ENCODE measurements at places on chromosomes 12 and 14. TPM values are rescaled to one million over a fixed set of nuclear protein-coding genes. Genes with fewer than 3 reads are reported as not detected.

Gene BEGAIN
- not detected for total RNA-seq

DNA sequence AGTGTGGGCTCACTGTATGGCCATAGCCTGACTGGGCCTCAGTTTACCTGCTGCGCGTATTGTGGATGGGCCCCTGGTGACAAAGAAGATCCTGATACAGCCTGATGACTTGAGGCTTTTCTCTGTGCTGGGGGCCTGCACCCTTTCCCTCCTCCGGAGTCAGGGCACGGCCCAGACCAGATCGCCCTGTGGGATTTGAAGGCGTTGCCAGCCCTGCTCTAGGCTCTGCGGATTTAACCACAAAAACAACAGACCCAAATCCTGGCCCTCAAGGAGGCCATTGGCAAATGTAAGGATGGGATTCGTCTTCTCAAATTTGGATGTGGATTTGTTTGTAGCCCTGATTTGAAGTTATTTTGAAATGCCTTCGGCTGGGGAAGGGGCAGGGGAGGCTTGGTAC lies 195.8 kb downstream of the TSPAN9 start:
- no peaks in the 10 kb centered on the region for H3K36me3 ChIP-seq
- peak; percentile 90 for DNase-seq
- H3K27me3 ChIP-seq = peaks cover 8% of the 10 kb centered on the region
- H3K27ac ChIP-seq = no peak overlapping the region
- no peaks in the 10 kb centered on the region for H3K4me1 ChIP-seq
- no peak overlapping the region for H3K4me3 ChIP-seq

GRCh38 chr14:62002642-62003041 lies 240.4 kb downstream of the SNAPC1 start:
- H3K27me3 ChIP-seq = no peaks in the 10 kb centered on the region
- no peaks in the 10 kb centered on the region for H3K36me3 ChIP-seq
- no peak overlapping the region for H3K4me3 ChIP-seq
- no peaks in the 10 kb centered on the region for H3K4me1 ChIP-seq
- no peak overlapping the region for H3K27ac ChIP-seq

DNA sequence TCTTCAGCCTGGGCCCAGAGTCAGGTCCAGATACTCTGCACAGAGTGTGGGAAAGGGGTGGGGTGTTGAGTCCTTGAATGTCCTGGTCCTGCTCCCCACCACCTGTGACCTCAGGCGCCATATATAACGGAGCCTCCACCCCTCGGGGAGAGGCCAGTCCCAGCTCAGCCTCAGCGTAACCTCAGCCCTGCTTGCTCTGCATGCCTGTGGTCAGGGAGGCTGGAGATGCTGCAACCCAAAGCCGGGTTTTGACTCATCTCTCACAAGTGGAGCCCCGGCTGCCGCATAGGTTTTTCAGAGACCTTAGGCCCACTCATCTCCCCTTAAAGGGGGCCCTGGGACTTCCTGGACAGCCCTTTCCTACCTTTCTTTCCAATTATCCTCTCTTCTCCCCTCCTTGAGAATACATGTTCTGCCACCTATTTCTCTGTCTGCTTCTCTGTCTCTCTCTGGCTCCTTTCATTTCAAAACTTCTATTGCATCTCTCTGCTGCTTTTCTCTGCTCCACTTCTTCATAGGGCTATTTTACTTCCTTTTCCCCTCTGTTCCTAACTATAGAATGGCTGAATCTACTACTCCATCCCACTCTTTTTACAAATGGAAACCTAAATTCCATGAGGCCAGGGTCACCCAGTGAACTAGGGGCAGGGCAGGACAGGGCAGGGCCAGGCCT lies 1.2 kb downstream of the ITGB7 start:
- H3K36me3 ChIP-seq = peaks cover 12% of the 10 kb centered on the region
- peaks cover 23% of the 10 kb centered on the region for H3K4me1 ChIP-seq
- H3K4me3 ChIP-seq = no peak overlapping the region
- peak; percentile 99 for DNase-seq

GRCh38 chr12:56518570-56518969 lies 3.0 kb upstream of the RBMS2 start:
- peaks cover 28% of the 10 kb centered on the region for H3K4me1 ChIP-seq
- H3K27me3 ChIP-seq = no peaks in the 10 kb centered on the region
- H3K36me3 ChIP-seq = no peaks in the 10 kb centered on the region
- no peak overlapping the region for H3K4me3 ChIP-seq
- peak; percentile 66 for DNase-seq

DNA sequence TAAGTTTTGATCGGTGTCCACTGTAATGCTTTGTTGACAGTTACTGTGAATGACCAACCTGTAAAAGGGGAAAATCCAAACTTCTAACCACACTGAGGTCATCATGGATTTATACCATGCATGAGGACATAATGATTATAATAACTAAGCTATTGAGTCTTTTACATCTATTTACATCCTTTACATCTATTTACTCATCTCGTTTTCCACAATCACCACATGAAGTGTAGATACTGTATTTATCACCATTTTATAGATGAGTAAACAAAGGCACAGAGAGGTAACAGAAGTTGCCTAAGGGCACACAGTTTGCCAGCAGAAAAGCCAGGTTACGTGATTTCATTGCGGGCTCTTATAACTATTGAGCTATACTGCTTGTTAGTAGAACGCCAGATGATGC lies 27.9 kb upstream of the EID3 start:
- no peaks in the 10 kb centered on the region for H3K36me3 ChIP-seq
- no peaks in the 10 kb centered on the region for H3K27me3 ChIP-seq
- DNase-seq = no peak
- no peak overlapping the region for H3K27ac ChIP-seq
- H3K4me3 ChIP-seq = no peak overlapping the region

Gene LHX5
- not detected for total RNA-seq

DNA sequence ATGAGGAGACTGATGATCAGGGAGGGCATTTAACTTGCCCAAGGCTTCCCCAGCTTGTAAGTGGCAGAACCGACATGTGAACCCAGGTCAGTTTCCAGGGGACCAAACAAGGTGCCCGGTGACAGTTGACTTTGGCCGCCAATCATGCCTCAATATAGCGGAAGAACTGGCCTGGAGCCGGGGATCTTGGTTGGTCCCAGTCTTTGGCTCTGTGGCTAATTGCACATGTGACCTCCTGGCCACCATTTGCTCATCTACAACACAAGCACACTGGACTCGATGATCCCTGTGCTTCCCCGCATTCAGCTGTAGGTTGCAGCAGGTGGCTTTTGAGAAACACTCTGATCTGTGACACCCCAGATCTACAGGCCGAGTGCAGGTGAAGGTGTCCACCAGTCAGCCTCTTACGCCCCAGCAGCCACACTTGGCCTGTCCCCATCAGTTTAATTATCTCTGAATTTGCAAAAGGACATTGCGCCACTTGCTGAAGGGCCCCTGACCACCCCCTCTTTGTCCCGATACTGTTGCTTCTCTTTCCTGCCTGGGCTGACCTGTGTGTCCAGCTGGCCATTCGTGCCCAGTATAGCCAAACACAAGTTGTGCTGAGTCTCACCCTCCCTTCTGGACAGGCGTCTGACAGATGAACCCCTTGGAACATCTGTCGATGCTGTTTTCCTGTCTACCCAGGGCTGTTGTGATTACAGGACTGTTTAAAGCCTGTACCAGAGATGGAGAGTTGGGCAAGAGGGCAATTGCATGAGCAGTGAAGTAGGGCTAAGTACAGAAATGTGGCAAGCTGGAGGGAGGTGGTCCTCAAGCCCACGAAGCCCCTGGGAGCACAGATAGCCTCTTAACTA lies 14.1 kb downstream of the ACACB start:
- no peaks in the 10 kb centered on the region for H3K36me3 ChIP-seq

DNA sequence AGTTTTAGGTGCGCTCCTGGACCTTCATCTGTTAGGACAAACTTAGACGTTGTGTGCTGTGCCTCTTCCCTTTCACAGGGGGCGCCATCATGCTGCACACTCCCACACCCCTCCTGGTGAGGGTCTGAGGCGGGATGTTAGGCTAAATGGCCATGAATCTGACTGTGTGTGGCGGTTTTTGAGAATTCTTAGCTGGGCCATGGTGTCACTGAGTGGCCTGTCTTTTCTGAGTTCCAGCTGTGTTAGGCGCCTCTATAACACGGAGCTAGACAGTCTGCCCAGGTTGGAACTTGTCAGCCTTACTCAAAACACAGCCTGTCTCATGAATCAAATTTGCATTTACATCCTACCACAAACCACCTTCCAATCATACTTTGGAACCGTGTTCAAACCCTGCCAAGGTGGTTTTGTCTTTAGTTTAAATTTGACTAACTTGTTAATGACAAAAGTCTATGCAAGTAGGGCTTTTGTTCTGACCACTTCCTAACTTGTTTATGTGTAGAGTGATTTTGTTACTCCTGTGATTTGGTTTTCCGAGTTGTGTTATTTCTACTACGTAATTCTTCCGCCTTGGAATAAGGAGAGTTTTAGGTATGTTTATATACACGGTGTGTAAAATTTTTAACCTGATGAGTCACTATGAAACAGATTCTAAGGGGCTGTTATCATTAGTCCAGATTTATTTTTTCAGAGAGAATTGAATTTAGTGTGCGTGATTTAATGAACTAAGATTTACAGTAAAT lies 19.6 kb downstream of the ACVR1B start:
- H3K27ac ChIP-seq = peak overlapping the region; percentile 45
- no peak for DNase-seq
- peaks cover 50% of the 10 kb centered on the region for H3K4me1 ChIP-seq

Gene FBRSL1
- 12.3 TPM for total RNA-seq

Gene SMCO2
- total RNA-seq = 0.88 TPM

Gene MYF5
- total RNA-seq = not detected
